ENCODE measurements at places on chromosomes 7 and 10.

GRCh38 chr7:103150192-103150591 is 1.3 kb upstream of the NAPEPLD start:
- no peak for DNase-seq

- no peak for DNase-seq
Observed at GRCh38 chr7:74479066-74479781, 25.5 kb downstream of the GTF2IRD1 start.

DNA sequence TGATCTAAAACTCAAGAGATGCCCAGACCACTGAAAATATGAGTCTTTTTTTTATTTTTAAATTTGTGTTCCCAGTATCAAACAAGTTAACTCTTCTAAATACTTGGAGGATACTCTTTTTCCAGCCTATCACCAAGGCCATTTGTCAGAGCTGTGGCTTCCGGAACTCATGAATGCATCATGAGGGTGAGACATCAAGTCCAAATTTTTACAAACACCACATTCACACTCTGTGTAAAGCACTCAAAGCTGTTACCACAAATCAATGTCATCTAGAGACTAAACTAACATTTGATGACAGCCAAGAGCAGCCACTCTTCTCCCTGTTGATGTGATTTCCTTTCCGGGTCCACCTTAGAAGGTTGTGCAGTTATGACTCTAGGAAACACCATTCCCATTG is 43.8 kb upstream of the ARID5B start:
- DNase-seq: no peak

DNA sequence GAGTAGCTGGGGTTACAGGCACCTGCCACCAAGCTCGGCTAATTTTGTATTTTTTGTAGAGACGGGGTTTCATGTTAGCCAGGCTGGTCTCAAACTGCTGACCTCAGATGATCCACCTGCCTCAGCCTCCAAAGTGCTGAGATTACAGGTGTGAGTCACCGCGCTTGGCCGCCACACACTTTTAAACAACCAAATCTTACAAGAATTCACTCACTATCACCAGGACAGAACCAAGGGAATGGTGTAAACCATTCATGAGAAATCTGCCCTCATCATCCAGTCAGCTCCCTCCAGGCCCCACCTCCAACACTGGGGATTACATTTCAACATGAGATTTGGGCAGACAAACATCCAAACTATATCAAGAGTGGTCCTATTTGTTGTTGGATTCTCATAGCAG is 43.6 kb downstream of the MGAM start:
- no peak for DNase-seq

- DNase-seq: no peak
Observed at GRCh38 chr7:2116989-2117591, 115.7 kb downstream of the MAD1L1 start.

DNA sequence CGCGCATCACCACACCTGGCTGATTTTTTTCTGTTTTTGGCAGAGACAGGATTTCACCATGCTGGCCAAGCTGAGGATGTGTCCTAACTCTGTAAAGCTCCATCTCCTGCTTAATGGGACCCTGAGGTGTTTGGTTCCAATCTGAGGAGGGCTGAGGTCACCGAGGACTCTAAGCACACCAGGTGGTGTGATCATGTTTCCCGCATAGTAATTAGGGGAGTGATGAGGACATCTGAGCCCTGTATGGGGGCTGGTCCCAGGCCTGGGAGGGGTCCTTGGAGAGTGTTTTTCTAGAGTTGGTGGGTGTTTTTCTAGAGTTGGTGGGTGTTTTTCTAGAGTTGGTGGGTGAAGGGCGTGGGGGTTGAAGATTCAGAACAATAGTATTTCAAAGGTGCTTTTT is 3.0 kb upstream of the ABHD11 start:
- no peak for DNase-seq

GRCh38 chr7:137669706-137670105 is 177.1 kb downstream of the DGKI start:
- no peak for DNase-seq

- DNase-seq: no peak
Observed at GRCh38 chr7:27345997-27346396, 103.4 kb downstream of the EVX1 start.

- DNase-seq: no peak
Observed at GRCh38 chr7:81430761-81431160, 339.1 kb downstream of the HGF start.

- no peak for DNase-seq
Observed at GRCh38 chr7:50730446-50731400, 52.0 kb downstream of the GRB10 start.

GRCh38 chr10:124992462-124993344 is 50.8 kb downstream of the ZRANB1 start:
- DNase-seq: no peak

DNA sequence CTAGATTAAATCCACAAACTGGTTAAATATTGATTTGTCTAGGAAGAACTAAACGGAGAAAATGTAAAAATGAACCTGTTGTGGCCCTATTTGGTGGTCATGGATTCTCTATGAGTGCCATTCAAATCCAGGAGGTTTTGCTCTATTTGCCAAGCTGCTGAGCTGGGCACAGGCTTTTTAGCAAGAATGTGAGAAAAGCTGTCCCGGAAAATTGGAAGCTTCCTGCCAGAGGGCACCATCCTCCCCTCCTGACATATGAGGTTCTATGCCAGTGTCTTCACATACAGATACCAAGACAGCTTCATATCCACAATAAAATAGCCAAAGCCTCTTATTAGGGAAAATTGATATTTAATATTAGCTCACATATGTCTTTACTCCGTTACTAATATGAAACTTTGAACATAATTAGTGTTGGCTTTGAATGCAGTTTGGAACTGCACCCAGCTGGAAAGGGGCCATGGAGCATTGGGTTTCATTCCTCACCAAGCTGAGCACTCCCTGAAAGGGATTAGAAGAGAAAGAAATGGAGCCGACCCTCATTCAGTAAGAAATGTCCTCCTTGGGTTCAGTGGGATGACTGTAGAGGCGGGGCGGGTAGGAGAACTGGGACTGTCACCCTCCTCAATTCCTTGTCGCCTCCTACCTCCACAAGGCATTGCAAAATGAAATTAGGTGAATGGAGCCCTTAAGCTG is 47.8 kb downstream of the NRCAM start:
- no peak for DNase-seq

DNA sequence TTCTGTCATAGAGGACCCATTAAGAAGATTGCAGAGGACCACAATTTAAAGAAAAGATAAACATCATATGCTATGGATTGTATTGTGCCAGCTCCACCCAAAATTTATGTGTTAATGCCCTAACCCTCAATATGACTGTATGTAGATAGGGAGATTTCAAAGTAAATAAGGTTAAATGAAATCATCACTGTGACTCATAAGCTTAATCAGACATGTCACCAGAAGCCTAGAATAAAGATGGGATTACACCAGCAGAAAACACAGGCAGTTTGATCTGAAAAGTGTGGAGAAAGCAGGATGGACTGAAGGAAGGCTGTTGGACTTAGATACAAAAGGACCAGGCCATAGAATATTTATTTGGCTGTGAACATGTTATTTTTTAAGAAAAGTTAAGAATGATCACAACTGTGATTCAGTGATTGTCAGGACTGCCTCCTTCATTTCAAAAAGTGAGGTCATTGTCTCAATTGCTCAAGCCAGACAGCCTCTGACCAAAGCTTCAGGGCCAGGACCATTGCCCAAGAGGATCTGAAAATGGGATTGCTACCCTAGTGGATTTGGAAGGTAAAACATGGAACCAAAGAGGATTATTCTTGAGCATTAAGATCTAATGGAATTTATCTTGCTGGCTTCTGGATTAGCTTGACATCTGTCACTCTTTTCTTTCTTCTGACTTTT is 270.8 kb upstream of the POM121L12 start:
- DNase-seq: no peak

DNA sequence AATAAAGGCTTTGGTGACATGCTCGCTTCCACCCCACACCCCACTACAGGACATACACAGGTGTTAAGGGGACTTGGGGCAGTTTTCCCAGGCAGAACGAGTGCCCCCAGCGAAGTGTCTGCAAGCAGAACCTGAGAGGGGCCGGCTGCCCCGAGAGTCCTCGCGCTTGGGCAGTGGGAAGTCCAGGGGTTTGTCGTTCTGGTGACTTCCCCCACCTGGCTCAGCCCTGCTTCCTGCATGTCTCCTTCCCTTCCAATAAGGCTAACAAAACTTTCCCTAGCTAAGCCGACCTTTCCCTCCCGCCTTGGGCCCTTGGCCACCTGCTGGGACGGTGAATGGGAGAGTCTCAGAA is 916 bp downstream of the VWA2 start:
- DNase-seq: no peak

GRCh38 chr7:107659666-107660065 is 962 bp upstream of the SLC26A4 start:
- no peak for DNase-seq

DNA sequence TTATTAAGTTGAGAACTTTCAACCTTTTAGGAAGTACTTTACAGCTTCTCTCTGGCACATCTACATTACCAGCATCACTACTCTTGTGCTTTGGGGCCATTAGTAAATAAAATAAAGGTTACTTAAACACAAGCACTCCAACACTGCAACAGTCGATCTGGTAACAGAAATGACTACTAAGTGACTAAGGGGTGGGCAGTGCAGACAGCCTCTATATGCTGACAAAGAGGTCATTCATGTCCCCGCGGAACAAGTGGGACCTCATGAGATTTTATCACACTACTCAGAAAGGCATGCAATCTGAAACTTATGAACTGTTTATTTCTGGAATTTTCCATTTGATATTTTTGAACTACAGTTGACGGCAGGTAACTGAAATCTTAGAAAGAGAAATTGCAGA is 111.3 kb upstream of the DNAJB12 start:
- no peak for DNase-seq

DNA sequence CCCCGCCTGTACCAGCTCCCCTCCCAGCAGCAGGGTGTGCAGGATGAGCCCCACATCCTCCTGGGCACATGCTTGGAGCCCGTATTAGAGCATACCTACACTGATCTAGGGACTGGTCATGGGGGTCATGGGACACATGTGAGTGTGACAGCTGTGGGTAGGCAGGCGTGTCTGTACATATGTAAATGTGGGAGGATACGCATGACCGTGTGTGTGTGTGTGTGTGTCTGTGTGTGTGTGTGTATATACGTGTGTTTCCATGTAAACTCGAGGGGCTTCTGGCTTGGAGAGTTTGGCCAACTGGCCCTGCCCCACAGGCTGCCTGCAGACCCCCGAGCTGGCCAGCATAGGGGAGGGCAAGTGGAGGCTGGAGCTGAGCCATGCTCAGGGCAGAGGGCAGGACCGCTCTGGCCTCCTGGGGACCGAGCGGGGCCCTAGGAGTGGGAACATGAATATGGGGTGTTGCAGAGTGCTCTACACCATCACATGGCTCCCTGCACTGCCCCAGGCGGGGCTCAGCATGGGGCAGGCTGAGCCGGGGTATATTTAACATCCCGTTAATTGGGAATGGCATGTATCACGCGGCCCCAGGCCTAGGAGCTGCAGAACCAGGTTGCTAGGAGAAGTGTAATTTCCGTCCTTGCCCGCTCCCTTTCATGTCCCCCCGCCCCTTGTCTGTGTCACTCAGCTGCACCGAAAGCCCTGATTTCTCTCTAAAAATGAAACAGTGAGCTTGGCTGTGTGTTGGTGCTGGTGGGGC is 152.7 kb upstream of the PCBD1 start:
- DNase-seq: no peak

- no peak for DNase-seq
Observed at GRCh38 chr7:117048882-117049281, 95.6 kb downstream of the ST7 start.

- no peak for DNase-seq
Observed at GRCh38 chr10:113128450-113129070, 178.5 kb downstream of the TCF7L2 start.

- no peak for DNase-seq
Observed at GRCh38 chr7:43137811-43138210, 25.4 kb downstream of the HECW1 start.

GRCh38 chr7:127589896-127590295 is 1.7 kb downstream of the ARF5 start:
- DNase-seq: no peak
